ENCODE measurements at places on chromosomes 6 and 20. TPM values are rescaled to one million over a fixed set of nuclear protein-coding genes. Genes with fewer than 3 reads are reported as not detected.

DNA sequence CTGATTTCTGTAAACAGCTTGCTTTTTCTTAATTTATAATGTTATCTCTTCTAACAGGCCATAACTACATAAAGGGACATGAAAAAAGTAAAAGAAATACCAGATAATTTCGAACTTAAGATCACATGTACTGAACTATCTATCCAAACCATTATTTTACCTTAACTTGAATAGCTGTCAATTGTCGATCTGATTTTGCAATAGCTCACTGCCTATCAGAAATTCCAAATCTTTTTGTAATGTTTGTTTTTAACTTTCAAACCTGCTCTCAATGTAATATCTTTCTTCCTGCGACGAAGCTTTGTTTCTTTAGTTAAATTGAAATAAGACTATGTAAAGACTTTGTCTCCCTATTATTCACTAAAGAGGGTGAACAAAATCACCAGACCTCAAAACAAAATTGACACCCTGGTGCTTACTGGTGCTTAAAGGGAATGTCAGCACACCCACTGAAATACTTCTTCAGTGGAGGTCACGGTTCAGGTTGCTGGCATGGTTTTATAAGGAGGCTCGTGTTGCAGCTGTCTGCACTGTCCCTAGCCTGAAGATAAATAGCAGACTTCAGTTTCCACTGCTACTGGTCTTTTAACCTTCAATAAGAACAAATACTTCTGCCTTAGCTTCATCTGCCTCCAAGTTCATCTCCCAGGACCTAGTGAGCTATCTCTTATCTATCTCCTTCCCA lies 117.5 kb upstream of the QKI start:
- H3K27ac ChIP-seq = no peak overlapping the region
- no peak for DNase-seq
- H3K4me1 ChIP-seq = no peaks in the 10 kb centered on the region
- no peaks in the 10 kb centered on the region for H3K27me3 ChIP-seq

GRCh38 chr6:135871296-135871695 lies 19.8 kb downstream of the PDE7B start:
- peaks cover 5% of the 10 kb centered on the region for H3K36me3 ChIP-seq
- peaks cover 11% of the 10 kb centered on the region for H3K4me1 ChIP-seq
- no peaks in the 10 kb centered on the region for H3K27me3 ChIP-seq
- H3K4me3 ChIP-seq = no peak overlapping the region

The CALHM5 gene
- total RNA-seq = 10.6 TPM

DNA sequence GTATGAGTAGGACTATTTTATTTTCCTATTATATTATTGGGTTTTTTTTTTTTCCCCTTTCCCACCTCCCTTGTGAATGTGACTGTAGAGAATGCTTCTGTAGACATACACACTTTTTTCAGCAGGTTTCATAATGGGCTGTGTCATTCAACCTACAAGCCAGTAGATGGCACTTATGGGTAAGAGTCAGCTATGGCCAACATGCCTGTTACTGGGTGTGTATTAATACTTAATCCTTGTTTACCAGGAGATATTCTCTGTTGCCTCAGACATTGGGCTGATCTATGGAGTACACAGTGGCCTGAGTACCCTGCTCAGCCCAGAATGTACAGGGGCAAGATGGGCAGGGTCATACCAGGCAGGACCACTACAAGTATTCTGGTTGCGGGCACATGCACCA lies 382.5 kb downstream of the EPHA7 start:
- H3K4me1 ChIP-seq = no peaks in the 10 kb centered on the region
- no peak overlapping the region for H3K27ac ChIP-seq
- no peak overlapping the region for H3K4me3 ChIP-seq
- no peaks in the 10 kb centered on the region for H3K36me3 ChIP-seq
- no peaks in the 10 kb centered on the region for H3K27me3 ChIP-seq

The CYP39A1 gene
- not detected for total RNA-seq

The UBE2C gene
- 43.6 TPM for total RNA-seq

The RAB44 gene
- total RNA-seq = not detected

DNA sequence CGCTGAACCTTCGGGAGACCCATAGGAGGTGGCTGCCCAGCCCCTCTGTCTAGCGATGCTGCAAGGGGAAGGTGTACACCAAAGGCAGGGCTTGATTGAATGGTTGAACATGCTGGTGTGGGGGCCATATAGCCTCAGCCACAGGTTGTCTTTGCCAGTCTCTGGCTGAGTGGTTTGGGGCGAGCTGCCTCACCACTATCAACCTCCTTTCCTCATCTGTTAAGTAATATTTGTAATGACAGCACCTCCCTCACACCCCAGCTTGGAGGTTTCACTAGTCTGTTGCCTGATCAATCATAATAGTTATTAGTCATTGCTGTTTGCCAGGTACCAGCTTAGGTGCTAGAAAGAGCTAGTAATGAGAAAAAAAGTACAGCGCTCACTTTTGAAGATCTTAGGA lies 11.8 kb upstream of the ZNF831 start:
- H3K27me3 ChIP-seq = no peaks in the 10 kb centered on the region
- no peaks in the 10 kb centered on the region for H3K4me1 ChIP-seq
- H3K4me3 ChIP-seq = no peak overlapping the region
- DNase-seq = no peak

The HLA-DRB1 gene
- total RNA-seq = not detected

The CLDN20 gene
- total RNA-seq = not detected

GRCh38 chr20:54223751-54224150 lies 15.9 kb downstream of the PFDN4 start:
- no peaks in the 10 kb centered on the region for H3K36me3 ChIP-seq
- no peak overlapping the region for H3K27ac ChIP-seq
- no peak overlapping the region for H3K4me3 ChIP-seq
- DNase-seq = no peak

The SLC17A1 gene
- total RNA-seq = not detected

DNA sequence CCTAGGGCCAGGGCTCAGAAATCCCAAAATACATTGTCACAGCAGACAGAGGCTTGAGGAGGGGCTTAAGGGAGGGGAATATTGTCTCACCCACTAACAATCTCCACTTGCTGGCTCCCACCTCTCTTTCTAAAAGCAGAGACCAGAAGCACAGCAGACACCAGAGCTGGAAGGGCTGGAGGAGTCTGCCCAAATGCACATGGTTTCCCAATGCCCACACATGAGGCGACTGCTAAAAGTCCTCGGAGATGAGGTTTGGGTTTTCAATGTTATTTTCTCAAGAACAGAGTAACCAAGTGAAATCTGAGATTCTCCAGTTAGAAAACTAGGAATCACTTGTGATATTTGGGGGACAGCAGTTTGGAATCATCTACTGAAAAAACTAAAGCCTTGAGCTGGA lies 325.6 kb upstream of the JARID2 start:
- peaks cover 15% of the 10 kb centered on the region for H3K4me1 ChIP-seq
- H3K36me3 ChIP-seq = no peaks in the 10 kb centered on the region
- no peak for DNase-seq
- H3K27ac ChIP-seq = no peak overlapping the region
- no peaks in the 10 kb centered on the region for H3K27me3 ChIP-seq

DNA sequence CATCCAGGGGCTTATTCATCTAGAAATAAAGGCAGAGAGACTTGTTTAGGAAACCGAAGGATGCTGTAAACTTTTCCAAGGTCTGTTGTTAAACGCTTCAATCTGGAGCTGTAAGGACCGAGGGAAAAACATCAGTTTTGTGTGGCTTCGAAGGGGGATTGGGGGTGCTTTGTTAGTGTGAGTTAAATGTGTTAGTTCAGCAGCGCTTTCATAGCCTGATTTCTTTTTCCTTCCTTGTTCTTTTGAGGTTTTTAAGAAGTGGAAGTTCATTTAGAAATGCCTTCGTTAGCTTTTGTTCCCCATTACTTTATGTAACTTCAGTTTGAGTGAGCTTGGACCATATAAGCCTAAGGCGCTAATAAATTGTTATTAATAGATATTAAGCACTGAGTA lies 1.5 kb downstream of the ANKS1A start:
- peak overlapping the region; percentile 28 for H3K4me3 ChIP-seq
- no peak for DNase-seq
- no peaks in the 10 kb centered on the region for H3K27me3 ChIP-seq
- no peak overlapping the region for H3K27ac ChIP-seq
- no peaks in the 10 kb centered on the region for H3K36me3 ChIP-seq
- no peaks in the 10 kb centered on the region for H3K4me1 ChIP-seq
